ENCODE measurements at places on chromosomes 6 and 20.

DNA sequence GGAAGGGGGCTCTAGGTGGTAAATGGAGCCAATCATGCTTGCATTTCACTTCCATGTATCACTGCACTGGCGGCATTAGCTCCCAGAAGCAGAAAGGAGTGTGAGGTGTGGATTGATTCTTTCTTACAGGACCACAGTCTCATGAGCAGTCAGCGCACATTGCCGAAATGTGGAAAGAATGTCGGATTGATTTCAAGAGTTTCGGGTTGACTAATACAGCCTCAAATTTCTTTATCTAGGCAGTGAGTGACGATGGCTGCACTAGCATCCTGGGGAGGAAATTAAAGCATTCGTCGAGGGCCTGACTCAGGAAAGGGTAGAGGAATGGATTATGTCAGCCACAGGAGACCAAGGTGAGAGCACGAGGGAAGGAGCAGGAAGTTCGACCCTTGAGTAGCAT, 222.8 kb upstream of the CDYL start:
- DNase-seq: no peak

- DNase-seq: no peak
These were observed 326.9 kb downstream of the PACRG start for GRCh38 chr6:163054641-163055040.

DNA sequence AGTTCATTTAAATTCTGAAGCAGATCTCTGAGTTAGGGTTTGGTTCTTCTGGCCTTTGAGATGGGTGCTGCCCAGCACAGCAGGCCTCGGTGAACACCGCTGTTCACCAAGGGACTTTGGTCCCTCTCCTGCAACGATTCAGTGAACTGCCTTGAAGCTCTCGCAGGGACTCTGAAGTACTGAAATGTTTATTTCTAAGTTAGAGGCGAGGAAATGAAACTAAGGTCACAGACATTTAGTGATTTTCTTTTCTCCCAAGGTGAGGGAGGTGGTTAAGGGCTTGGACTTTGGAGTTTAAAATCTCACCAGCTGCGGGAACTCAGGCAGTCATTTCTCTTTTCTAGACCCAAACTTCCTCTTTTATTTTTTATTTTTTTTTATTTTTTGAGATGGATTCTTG, 26.2 kb downstream of the E2F3 start:
- DNase-seq: no peak

GRCh38 chr20:58702161-58702510, 9.5 kb downstream of the NPEPL1 start:
- no peak for DNase-seq

- DNase-seq: no peak
These were observed 12.9 kb downstream of the SLC9A8 start for GRCh38 chr20:49825521-49826033.

- no peak for DNase-seq
These were observed 307.4 kb upstream of the CNR1 start for GRCh38 chr6:88473589-88473988.

DNA sequence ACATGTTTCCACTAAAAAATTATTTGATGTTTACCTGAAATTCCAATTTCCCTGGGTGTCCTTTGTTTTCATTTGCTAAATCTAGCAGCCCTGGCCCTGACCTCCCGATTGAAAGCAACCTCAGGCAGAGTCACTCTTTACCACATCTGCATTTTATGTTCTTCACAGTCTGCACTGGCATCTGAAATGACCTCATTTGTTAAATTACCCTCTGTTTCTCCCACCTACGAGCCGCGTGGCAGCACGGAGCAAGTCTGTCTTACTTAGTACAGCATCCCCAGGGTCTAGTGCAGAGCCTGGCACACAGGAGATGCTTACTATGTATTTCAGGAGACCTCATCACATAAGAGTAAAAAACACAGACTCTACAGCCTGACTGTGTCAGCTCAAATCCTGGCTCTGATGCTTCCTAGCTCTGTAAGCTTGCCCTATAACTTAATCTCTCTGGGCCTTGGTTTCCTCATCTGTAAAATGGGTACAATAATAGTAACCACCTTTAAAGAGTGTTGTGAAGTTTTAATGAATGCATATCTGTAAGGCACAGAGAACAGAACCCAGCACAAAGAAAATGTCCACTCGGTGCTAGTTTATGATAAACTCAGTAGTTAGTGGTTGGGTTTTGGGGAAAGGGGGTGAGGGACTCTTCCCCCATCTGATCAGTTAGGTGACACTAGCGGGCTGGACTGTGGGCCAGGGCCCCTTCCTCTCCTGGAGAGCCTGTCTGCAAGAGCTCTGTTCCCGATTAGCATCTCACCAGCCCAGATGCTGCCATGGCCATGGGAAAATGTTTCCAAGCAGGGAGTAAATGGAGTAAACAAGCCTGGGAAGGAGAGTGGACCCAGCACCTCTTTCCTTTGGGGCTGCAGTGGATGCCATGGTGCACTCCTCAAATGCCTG, 88.2 kb downstream of the PREX1 start:
- peak; percentile 24 for DNase-seq

DNA sequence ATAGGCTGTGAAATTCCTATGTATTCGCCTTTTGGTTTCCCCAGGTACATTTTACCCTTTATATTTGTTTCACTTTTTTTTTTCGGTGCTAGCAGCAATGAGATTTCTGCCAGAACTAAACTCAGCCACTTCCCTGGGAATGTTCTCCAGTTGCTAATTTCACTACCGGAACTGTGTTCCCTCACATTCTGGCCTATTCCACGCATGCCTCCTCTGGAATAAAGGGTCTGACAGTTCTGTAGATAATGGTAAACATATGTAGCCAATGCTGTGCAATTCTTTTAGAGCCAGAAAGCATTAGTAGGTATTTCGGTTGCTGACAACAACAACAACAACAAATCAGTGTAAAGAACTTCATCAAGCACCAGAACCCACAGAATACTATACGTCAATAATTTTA, 96.1 kb upstream of the TBX18 start:
- no peak for DNase-seq

DNA sequence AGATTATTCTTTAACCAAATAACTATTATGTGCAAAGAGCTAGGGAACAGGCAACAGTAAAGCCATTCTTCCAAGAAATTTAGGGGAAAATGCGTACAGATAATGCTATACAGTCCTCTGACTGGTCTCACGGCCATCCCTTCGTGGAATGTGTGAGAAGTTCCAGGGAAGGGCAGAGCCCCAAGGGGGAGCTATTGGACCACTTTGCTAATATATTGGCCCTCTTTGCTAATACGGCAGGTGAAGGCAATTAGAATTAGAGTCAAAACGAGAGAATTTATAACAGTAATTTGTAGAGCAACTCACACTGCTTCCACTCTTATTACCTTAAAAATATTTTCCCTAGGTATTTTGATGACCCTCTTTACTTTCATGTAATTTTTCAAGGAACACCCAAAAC, 140.4 kb downstream of the IMPG1 start:
- DNase-seq: no peak

- no peak for DNase-seq
These were observed 20.1 kb downstream of the SRC start for GRCh38 chr20:37365760-37366638.

GRCh38 chr20:42483730-42484303, 705.9 kb downstream of the PTPRT start:
- no peak for DNase-seq

GRCh38 chr6:76220805-76221204, 148.3 kb upstream of the IMPG1 start:
- DNase-seq: no peak

- DNase-seq: no peak
These were observed 150.0 kb downstream of the BTBD3 start for GRCh38 chr20:12067686-12068085.

GRCh38 chr6:148364056-148364824, 21.6 kb downstream of the SASH1 start:
- DNase-seq: no peak

- no peak for DNase-seq
These were observed 32.1 kb downstream of the BEND3 start for GRCh38 chr6:107083047-107083768.

Measured in stimulated activated CD4-positive, alpha-beta T cell treated with anti-CD3 and anti-CD28 coated beads, Interleukin-4, amount 100 ng/mL, for 1 hour (primary cell).